ENCODE measurements at places on chromosomes 13 and 19.
A peak's percentile ranks its signal among the peaks of the same experiment; 100 is the strongest.

DNA sequence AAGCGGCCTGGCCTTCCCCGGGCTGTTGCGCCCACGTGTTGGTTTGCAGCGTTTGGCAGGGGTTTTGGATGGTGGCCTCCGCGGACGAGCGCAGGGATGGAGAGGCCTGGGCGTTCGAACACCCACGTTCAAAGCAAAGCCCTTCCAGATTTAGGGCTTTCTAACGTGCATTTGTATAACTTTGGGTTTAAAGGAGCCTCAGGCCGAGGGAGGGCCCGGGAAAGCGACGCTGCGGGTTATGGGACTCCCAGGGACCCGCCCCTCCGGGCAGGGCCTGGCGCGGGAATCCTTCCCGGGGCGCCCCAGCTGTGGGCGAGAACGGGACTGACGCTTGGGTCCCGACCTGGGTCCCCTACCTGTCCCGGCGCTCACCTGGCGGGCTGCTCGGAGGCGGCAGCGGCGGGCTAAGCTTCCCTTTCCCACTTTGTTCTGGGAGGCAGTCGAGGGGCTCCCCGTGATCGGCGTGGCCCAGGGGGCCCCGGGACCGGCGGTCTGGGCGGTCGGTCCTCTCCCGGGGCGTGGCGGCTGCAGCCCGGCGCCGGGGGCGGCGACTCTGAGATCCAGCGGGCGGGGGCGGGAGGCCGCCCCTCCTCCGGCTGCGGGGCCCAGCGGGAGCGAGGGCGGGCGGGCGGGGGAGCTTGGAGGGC, at the start of gene FBXO17:
TSS of gene FBXO17 (minus strand) at position 529 of the 647 bp plus-strand sequence. CDS start 25,423 bp downstream, outside the sequence.
- peak; percentile 71 for DNase-seq

DNA sequence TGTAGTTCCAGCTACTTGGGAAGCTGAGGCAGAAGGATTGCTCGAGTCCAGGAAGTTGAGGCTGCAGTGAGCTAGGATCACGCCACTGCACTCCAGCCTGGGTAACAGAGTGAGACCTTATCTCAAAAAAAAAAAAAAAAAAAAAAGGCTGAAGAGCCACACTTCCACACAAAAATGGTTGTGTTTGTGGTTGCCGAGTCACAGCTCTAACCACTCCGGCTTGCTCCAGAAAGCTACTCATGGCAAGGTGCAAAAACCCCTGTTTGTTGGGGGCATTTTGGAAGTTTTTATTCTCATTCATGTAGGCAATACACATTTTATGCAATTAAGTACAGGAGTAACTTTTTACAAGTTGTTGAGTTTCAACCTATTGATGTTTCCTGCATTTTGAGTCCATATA, 93.5 kb downstream of the INSR start:
- DNase-seq: no peak

DNA sequence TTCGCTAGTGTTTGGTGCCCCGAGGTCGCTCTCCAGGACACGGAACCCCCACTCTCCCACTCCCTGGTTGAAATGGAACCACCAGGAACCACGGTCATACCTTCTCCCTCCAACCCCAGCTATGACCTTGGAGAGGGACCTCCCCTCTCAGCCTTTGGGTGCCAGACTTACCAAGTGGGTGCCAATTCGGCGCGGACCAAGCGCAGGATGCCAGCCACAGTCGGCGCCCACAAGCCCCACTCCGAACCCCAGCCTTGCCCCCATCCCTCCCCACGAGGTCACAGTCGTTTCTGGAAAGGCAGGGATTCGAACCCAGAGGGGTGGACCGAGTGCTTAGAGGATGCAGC, 910 bp downstream of the PDE4C start:
- DNase-seq: no peak

GRCh38 chr13:36888645-36889044, 31.4 kb downstream of the SMAD9 start:
- DNase-seq: no peak
